T-helper 2 cell (primary cell): ENCODE measurements at places on chromosomes 16 and 17.

GRCh38 chr16:69410219-69410990 lies 14.0 kb upstream of the CYB5B start:
- DNase-seq, result no peak

- peak; percentile 46 for DNase-seq
These were observed 162.8 kb downstream of the FOXL1 start for GRCh38 chr16:86740906-86741799.

DNA sequence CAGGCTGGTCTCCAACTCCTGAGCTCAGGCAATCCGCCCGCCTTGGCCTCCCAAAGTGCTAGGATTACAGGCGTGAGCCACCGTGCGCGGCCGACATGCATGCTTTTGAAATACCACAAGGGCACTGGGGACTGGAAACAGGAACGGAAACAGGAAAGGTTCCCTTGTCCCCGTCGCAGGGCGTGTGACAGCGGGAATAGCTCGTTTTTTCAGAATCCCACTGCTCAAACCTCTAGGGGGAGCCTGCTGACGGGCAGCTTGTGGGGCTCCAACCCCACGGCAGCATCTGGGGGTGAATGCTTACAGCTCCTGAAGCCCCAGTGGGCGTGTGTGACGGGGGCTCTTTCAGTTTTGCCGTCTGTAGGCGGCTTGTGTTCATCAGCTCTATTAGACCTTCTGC lies 18.8 kb upstream of the ASGR2 start:
- no peak for DNase-seq

DNA sequence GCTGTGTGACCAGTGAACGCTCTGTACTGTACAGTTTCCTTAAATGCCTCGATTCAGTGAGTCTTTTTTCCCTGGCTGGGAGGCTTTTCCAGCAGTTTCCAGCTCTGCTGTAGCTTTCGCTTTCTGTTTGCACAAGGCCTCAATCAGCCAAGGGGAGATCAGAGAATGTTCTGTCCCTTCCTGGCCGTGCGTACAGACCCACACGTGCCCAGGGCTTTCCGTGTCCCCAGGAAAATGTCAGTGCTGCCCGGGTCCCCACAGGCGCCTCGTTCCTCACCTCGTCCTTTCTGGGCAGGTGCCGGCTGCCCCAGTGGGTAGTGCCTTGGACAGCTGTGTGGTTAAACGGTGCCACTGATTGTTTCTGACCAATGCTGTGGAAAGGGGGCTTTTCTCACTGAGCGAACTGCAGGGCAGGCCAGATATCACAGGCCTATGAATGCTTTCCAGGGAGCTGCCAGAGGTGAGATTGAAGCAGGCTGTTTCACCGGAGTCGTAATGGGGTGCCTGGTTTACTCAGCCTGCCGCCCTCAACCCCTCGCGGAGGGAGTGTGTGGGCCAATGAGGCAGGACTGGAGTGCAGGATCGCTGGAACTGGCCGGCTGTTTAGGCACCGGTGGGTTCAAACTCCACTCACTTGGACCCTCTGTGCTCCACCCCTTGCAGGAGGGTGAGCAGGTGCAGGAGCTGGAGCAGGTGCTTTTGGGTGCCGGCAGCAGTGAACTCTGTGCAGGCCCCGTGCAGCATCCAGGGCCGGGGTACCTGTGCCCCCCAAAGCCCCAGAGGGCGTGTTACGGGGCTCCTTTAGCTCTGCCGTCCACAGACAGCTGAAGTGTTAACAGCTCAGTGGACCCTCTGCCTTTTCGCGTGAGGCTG lies 44.4 kb downstream of the ZNF778 start:
- DNase-seq, result no peak
